NT2/D1 (cell line): ENCODE measurements at places on chromosomes 12 and 14.

- no peak for DNase-seq
These were observed 19.9 kb upstream of the ADAMTS20 start for GRCh38 chr12:43571885-43572284.

DNA sequence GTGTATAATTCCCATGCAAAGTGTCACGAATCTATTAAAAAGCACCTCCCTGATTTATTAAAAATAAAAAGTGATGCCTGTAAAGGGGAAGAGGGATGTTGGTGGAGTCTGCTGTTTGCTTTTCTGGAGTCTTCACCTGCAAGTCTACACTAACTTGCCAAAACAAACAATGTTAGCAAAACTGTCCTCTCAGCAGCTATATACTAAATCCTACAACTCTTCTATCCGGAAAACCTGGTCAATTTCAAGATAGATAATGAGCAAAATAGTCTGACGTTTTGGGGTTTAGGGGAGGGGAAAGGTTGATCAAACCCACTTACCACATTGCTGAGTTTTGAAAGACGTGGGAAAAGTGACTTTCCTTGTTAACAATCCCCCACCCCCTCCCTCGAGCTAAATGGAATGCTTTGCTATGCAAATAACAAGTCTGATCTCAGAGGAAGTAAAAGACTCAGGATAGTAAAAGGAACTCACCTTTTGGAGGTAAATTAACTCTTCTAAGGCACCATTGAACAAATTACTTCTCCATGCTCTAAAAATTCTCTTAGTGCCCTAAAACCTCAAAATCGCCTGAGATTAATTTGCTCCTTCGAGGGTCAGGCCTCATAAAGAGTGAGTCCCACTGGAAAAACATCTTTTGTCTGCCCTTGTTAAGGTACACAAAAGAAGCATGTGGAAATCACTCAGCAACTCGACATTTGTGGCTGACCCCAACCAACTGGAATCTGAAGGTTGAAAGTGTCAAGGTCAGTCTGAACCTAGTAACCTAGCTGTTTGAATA lies 13.5 kb downstream of the BMP4 start:
- no peak for DNase-seq

- DNase-seq: no peak
These were observed 20.3 kb upstream of the TMX1 start for GRCh38 chr14:51219473-51220448.

DNA sequence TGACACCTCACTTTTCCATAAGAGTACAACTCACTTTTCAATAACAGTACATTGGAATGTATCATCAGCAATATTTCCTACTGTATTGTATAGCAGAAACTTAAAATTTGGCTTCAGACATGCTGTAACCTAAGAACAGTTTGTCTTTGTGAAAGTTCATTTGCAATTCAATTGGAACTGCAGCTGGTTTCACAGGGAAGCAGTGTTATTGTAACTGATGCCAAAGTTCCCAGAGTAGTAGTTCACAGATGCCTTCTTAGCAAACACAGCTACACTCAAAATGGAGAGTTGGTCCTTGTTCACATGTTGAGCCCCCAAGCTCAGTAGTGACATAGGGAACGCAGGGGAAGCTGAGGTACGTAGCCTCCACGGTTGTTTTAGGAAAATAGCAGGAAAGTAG lies 23.3 kb downstream of the PPP1R36 start:
- peak; percentile 47 for DNase-seq

GRCh38 chr12:24535334-24536069 lies 413.4 kb downstream of the BCAT1 start:
- no peak for DNase-seq

DNA sequence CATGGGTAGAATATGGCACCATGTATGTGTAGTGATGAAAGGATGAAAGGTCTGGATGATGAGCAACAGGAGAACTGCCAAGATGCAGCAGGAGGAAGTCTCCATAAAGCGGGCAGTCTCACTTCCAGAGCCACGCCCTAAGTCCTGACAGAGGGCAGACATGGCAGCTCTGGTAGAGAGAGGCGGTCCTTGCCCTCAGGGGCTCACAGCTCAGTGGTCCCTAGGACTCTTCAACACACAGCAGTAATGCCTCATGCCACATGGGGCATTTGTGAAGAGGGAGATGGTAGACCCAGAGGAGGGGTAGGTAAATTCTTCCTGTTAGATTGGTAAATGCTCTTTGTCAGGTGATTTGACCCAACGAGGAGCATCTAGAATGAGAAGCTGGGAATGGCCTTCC lies 1088.4 kb downstream of the BCL11B start:
- DNase-seq: no peak

DNA sequence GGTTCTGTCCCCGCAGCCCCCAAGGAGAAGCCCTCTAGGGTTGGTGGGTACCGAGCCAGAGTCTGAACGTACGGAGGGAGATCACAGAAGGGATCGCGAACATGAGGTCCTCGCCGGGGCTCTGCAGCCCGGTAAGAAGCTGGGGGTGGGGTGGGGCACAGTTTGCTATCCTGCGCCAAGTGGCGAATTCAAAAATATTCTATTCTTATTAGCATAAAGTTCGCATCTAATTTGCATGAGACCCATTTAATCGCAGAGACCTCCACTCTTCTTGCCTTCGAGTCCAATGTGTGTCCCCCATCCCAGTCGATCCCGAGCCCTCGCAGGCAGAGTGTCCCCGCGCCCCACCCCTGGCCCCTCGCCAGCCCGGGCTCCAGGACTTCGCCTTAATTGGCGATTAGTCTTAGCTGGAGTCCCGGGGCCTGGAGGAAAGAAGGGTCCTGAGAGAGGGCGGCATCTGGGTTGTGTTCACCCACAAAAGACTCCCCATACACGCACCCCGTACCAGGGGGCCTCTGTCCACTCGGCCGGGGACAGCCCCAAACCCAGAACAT lies 604 bp upstream of the ARHGEF25 start:
- DNase-seq: no peak

DNA sequence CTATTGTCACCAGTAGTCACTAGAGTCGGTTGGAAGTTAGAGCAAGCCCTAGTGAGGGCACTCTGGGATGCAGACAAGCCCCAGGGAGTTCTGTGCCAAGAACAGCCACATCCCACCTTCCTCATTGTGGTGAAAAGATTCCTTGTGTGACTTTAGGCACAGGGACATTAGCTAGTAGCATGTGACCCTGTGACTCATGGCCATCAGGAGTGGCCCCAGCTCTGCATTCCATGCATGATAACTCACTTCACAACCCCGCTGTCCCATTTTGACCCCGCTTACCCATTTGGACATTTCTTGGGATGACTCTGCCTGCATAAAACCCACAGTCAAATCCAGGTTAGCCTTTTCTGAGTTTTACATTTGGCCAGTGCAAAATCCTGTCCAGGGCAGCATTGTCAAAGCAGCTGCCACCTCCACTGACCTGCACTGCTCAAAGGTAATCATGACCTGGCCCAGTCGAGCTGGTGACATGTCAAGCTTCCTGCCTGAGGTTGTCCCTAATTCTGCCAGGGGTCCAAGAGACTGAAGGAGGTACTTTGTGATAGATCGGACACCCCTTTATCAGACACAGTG lies 430.5 kb downstream of the DPF3 start:
- no peak for DNase-seq

- DNase-seq: no peak
These were observed 677 bp downstream of the TNS2 start for GRCh38 chr12:53050426-53051057.

DNA sequence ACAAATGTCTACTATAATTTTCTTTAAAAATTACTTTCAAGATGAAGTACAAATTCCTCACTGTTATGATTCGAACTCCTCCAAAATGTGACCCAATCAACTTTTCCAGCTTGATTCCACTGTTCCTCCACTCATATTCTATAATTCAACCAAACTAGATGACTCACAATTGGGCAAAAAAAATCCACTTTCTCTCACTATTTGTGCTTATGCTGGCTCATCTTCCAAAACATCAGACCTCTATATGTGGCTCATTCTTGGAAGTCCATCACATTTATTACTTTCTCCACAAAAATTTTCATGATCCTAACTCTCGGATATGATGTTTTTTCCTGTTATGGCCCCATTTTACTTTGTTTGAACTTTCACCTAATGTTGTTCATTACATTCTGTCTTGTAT lies 26.9 kb upstream of the RXYLT1 start:
- no peak for DNase-seq

DNA sequence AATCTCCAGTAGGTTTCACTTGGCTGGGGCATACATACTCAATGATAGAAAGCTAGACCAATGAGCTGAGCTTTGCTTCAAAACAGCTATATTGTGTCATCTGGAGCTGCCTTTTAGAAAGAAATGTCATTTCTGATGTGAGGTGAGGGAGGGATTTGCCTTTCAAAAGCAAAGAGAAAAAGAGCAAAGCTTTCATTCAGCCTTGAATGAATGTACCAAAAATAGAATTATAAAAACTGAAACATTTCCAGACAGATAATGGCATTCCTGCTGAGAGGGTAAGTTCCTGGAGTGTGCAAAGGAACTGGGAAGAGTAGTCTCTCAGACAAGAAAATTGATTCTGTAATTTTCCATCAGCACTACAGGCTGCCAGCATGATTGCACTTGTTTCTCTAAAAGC lies 710.0 kb downstream of the LRFN5 start:
- no peak for DNase-seq

DNA sequence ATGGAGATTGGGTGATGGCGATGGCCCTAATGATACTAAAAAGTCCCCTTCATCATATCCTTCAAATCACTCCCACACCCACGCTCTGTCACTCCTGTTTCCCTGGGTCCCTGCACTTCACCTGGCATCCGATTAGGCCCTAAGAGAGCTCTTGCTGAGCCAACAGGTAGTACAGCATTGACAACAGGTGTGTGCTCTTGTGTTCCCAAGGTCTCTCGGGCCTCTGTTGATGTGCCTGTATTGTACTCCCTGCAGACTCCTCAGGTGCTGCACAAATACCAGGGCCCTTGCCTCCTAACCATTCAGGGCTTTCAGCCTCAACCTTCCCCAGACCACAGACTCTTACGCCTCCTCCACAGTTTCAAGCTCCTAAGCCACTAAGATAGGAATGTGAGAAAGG lies 25.8 kb upstream of the VDR start:
- no peak for DNase-seq

GRCh38 chr12:132469423-132469822 lies 20.5 kb upstream of the FBRSL1 start:
- no peak for DNase-seq

GRCh38 chr12:25962932-25963525 lies 4.5 kb downstream of the RASSF8 start:
- no peak for DNase-seq

GRCh38 chr12:22100958-22101748 lies 55.1 kb downstream of the CMAS start:
- DNase-seq: peak; percentile 90

DNA sequence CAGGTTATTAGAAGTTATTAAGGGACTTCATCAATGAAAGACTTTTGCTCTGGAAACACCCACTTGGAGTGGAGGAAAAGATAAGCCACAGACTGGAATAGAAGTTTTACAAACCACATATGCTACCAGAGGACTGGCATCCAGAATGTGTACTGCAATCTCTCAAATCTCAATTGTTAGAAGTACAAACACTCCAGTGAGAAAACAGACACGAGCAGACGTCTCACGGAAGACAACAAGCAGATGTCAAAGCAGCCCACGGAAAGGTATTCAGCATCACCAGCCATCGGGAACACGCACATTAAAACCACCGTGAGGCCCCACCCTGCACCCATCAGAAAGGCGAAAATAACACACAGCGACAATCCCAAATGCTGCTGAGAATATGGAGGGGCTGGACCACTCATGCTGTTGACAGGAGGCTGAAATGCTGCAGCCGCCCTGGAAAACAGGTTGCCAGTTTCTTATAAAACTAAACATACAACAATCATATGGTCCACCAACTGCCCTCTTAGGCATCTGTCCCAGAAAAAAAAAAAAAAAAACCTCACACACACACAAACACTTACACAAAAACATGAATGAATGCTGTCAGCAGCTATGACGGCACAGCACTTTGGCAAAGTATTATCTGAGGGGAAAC lies 131.9 kb upstream of the SFSWAP start:
- DNase-seq: no peak

DNA sequence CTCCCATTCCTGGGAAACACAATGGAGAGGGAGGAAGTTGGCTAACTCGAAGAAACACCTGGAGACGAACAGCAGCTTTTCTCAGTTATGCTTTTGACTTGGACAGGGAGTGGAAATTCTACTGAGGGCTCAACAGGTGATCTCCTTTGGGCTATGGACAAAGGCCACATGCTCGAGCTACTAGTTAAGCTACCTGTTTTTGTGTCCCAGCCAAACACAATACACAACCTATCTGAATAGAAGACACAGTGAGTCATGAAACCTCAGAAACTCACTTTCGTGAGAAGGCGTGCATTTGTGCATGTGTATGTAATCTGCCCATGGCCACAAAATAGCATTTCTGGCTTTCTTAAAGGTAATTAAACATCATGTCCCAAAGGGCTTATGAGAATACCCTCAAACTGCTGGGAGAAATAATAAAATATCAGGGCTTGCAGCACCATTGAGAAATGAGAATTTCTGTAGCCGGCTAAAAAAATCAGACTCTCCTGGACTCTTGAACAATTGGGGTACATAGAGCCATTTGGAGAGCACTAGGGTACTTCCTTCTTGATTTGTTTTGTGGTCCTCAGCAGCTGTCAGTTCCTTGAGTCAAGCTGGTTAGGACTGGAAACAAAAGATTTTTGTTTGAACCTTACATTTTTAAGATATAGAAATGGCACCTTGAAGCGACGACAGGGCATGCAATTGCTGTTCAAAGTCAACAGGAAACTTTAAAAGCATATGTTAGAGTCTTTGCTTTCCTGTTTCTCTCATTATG lies 85.5 kb upstream of the PTHLH start:
- DNase-seq: no peak

GRCh38 chr14:89700801-89701200 lies 253.7 kb downstream of the EFCAB11 start:
- no peak for DNase-seq

GRCh38 chr12:52531566-52532300 lies 11.5 kb upstream of the KRT5 start:
- no peak for DNase-seq

- no peak for DNase-seq
These were observed 160.1 kb downstream of the KIF26A start for GRCh38 chr14:104298458-104298857.

DNA sequence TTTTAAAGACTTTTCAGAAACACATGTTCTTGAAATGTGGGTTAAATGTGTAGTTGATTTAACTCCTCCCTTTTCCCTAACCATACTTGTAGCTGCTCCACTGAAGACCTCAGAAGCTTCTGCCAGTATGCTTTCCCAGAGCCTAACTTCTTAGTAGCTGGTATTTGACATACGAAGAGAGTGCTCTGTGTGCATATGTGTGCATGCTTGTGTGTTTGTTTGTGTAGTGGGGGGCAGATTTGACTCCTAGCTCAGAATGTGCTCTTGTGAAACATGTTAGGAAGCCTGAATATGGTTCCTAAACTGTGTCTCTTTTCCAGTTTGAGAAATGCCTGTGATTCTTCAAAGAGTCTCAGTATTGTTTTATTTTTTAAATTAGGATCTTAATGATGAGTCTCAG lies 420.4 kb downstream of the PCNX1 start:
- DNase-seq: no peak

GRCh38 chr14:60641742-60642269 lies 7.5 kb downstream of the SIX1 start:
- no peak for DNase-seq

DNA sequence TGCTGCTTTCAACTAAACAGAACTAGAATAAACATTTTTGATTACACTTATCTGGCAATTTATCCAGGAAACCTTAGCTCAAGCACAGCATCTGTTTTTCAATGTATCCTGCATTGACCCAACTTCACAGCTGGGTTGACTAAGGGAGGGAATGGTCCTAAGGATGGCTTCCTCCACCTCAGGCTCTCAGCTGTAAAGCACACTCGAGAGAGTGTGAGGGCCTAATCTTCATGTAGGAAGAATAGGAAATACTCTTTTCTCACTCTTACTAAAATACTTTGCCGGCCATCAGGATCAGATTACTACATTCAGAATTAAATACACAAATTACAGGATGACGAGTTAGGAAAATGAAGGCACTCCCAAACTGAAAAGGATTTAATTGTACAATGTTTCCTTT lies 7.2 kb downstream of the SETD3 start:
- DNase-seq: no peak
